Stimulated activated CD4-positive, alpha-beta T cell treated with anti-CD3 and anti-CD28 coated beads, Interleukin-15, amount 100 ng/mL, for 24 hours (primary cell): ENCODE measurements at places on chromosomes 4 and X.

DNA sequence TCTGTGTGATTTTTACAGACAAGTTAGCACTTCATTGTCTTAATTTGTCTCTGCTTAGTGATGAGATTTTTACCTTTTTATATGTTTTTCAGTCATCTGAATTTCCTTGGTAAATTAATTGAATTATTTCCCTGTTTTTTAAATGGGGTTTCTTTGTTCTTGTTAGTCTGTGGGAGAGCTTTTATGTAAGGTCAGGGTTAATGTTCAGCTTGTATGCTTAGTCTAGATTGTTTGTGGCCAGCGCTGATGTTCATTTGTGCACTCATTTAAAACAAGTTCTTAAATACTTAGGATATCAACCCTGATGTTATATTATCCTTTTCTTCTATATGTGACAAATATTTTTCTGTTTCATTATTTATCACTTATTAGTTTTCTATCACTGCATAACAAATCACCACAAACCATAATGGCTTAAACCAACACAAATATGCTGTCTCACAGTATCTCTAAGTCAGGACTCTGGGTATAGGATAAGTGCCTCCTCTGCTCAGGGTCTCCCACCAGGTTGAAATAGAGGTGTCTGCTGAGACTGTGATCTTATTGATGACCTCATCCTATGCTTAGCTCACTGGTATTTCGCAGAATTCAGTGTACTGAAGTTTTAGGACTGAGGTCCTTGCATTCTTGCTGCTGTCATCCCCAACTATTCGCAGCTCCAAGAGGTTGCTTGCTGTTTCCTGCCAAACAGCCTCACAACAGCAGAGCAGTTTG lies 53.2 kb downstream of the ATP10D start:
- DNase-seq: no peak

- no peak for DNase-seq
Measured at GRCh38 chr4:7691982-7692381, 247.7 kb downstream of the AFAP1 start.

GRCh38 chr4:40682290-40683101 lies 52.8 kb upstream of the RBM47 start:
- peak; percentile 55 for DNase-seq

DNA sequence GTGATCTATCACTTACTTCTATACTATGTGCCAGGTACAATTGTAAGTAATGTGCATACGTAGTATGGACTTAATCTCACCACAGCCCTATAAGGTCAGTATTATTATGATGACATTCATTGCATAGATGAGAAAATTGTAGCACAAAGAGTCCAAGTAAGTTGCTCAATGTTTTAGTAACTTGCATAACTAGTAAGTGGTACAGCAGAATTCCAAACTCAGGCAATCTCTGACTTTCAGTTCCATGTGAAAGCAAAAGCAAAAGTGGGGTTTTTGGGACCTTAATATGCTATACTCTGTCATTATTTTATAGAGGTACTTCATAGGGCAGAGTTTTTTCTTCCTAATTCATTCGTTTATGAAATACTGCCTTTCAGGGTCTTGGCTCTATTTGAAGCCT lies 188.8 kb upstream of the VEGFC start:
- no peak for DNase-seq

GRCh38 chr4:4549534-4549933 lies 7.7 kb upstream of the STX18 start:
- no peak for DNase-seq

DNA sequence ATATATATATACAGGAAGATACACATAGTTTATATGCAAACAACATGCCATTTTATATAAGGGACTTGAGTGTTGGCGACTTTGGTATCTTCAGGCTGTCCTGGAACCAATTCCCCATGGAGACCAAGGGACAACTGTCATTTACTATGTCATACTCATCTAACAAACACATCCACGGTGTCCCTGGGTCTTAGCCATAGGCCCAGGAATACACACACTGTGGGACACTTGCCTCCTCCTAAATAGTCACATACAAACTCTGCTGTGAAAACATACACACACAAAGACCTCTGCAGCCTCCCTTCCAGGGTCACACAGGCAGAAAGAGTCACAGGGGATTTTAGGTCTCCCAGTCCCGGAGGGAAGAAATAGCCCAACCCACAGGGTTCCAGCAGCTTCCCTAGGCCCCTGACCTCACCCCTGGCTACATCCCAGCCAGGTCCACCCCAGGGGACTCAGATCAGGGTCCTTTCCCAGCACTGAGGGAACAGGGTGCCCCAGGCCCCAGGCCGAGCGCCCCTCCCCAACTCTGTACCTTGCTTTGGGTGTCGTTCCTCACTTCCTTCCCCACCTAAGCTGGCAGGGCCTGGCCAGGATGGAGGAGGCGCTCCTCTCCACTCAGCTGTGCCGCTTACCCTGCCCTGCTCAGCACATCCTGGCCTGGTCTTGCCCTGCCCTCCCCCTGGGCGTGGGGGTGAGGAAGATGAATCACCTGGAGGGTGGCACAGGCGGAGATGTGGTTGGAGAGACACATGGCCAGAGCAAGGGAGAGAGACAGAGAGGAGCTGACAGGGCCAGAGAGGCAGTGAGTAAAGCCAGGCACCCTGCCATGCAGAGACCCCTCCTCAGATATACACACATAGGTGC lies 21.8 kb downstream of the FGD1 start:
- no peak for DNase-seq

DNA sequence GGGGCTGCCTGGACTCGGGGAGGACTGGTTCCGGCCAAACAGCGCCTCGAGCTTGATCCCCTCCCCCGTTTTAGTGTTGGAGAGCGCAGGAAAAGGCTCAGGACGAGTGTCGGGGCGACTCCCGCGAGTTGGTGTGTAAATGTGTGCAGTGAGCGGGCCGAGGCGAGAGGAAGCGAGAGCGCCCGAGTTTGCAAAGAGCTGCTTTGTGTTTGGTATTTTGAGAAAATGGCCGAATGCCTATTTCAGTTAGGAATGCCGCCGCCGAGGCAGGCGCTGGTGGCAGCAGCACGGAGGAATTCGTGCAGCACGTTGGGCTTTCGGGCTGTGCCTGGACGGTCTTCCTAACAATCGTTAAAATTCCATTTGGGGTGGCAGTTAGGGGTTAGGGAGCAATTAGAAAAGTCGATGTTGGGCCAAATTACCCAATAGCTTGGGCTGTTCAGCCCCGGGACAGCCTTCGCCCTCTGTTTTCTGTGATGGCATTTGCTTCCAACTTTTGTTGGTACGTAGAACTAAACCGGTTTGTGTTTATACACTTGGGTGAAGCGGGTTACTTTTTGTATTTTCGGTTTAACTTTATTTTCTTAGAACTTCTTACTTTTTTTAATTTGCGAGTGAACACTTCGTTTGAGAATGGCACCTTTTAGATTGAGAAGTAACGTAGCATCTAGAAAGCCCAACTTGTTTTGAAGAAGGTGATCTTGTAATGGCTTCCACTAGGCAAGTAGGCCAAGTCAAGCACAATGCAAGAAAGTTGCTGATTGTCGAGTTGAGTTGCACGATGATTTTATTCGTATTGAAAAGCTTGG lies 1.6 kb downstream of the REST start:
- DNase-seq: peak; percentile 68

DNA sequence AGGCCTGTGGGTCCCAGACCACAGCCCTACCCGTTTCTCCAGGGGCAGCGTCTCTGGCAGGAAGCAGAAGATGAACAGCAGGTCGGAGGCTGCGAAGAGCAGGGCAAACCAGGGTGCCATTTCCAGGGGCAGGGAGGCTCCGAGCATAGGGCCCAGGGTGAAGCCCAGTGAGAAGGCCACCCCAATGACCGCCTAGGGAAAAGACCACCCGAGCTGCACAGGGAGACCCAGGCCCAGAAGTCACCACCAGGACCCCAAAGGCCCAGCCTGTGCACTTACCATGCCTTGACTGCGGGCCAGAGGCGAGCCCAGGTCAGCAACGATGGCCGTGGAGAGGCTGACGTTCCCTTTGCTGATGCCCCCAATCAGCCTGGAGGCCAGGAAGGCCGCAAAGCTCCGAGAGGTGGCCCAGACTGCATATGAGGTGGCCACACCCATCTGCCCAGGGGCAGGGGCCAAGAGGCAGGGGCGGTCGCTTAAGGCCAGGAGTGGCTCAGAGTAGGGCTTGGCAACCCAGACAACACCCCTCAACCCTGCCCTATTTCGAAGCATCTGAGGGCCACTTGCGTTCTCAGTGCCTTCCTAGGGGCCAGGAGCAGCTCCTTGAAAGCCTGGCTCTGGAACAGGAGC lies 30.8 kb downstream of the NOP14 start:
- no peak for DNase-seq

DNA sequence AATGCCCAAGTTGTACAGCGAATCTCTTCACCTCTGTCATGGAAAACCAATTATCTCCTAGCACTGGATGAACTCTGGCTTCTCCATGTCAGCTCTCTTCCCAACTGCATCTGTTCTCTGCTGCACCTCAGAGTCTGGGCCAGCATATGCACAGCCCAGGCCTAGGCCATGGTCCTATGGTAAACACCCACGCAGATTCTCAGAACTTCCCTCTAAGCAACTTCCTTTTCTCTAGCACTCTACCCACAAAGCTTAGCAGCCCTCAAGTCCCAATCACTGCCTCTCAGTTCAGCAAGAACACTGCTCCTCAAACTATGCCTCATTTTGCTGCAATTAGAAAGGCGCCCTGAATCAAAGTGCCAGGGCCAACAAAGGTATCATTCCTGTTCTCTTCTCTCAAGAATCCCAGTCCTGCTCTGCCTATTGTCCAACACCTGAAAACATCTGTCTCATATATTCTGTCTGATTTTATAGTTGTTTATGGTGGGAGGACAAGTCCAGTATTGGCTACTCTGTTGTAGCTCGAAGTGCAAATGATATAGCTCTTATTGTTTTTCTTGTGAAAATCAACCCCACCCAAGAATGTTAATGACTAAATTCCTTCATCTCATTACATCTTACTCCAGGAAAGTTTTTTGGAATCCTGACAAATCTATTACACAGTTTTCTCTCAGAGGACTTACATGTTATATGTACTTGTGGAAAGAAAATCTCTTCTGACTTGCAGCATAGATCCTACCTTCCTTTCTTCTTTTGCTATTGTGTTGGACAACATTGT lies 85.4 kb downstream of the DCHS2 start:
- no peak for DNase-seq

DNA sequence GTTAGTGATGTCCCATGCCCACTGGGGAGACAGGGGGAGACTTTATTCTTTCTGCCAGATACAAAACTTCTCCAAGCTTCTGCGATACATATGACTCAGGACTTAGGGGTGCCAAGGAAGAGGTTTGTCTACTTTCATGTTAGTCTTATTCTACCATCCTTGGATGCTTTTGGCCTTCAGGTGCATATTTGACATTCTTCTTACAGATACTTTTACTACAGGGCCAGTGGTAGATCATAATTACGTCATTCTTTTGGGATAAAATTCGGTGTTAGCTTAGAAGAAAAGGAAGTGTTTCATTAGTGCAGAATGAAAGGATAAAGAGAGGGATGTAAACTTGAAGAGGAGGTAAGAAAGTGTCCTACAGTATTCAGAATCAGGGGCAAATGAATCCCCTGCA lies 245.2 kb downstream of the THOC2 start:
- no peak for DNase-seq

- DNase-seq: no peak
Measured at GRCh38 chrX:10992110-10992509, 119.0 kb upstream of the HCCS start.

- DNase-seq: no peak
Measured at GRCh38 chr4:41569961-41570360, 32.0 kb downstream of the LIMCH1 start.

GRCh38 chr4:103645991-103646390 lies 73.8 kb downstream of the TACR3 start:
- no peak for DNase-seq

DNA sequence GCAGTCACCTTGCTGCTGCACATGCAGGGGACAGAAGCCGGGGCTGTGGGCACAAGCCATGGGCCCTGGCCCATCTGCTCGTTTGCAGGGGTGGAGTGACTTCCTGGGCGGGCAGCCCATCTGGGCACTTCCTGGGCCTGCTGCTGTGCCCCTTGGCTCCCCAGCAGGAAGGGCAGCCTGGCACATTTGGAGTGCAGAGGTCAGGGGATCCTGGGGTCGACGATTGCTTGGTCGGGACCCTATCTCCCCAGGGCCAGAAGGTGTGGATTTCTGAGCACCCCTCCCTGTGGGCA lies 10.9 kb upstream of the MXD4 start:
- no peak for DNase-seq

DNA sequence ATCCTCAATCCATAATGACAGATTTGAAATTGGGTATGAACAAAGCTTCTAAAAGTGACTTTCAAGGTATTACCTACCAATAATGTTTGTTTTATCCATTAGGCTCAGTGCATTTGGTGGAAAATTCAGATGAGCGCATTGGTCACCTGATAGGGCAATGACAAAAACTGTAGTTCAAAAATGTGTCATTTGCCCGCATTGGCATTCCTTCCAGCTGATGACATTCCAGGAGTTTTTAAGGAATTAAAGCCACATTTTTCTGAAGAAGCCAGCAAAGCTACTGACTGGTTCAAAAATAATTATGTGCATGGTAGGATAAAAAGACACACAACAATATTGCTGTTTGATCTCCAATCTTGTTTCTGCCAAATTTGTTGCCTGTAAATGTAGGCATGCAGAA lies 473.4 kb upstream of the CPEB2 start:
- DNase-seq: no peak

DNA sequence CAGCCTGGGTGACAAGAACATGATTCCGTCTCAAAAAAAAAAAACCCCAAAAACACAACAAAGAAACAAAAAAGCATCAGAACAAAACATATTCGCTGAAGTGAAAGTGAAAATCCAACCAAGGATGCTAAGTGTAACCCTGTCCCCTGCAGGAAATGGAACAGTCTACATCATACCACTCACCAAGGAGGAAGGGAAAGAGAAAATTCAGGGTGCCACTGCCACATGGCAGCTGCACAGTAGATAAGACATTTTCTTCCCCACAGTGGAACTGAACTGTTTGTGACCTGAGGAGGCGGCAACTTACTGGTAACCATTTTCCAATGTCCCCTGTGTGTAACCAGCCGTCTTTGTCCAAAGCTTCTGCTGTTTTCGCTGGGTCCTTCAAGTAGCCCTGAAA lies 28.2 kb upstream of the CENPU start:
- DNase-seq: peak; percentile 34

- DNase-seq: no peak
Measured at GRCh38 chrX:145856181-145856580, 38.6 kb downstream of the SLITRK2 start.

GRCh38 chr4:81257021-81257420 lies 42.0 kb upstream of the PRKG2 start:
- DNase-seq: no peak
